ENCODE measurements at places on chromosomes 6 and 20.

GRCh38 chr20:46791722-46792416, 82.4 kb downstream of the SLC2A10 start:
- no peak for DNase-seq

GRCh38 chr20:44642203-44643153, 9.0 kb downstream of the ADA start:
- DNase-seq, result no peak

DNA sequence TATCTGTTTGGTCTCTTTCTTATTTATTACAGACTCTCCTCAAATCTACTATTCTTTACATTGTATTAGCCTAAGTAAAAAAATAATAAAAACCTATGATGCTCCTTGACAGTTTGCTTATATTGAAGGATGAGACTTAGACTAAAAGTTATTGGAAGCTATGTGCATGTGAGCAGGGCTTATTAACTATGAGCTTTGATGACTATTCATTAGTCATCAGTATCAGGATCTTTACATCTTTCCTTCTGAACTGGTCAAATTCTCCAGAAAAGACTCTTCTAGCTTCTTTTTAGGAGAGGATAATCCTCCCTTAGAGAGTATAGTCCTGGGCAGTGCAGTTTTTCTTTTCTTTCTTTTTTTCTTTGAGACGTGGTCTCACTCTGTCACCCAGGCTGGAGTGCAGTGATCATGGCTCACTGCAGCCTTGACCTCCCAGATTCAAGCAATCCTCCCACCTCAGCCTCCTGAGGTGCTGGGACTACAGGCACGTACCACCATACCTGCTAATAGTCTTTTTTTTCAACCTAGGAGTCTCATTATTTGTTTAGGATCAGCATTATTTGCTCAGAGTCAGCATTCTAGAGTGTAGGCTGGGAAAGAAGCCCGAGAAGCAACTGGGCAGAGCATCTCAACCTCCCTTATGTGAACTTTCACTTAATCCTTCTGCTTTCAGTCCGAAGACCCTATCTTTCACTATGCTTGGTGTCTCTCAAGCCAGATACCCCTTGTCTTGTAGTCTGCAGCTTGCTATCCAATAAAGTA, 37.1 kb upstream of the YWHAB start:
- no peak for DNase-seq

GRCh38 chr6:32941214-32941768, 463 bp upstream of the HLA-DMB start:
- no peak for DNase-seq

- DNase-seq, result no peak
Observed at GRCh38 chr6:47221565-47221964, 88.1 kb downstream of the TNFRSF21 start.

- no peak for DNase-seq
Observed at GRCh38 chr20:732727-733126, 35.6 kb downstream of the SLC52A3 start.

GRCh38 chr20:48159145-48160008, 374.1 kb upstream of the SULF2 start:
- no peak for DNase-seq

GRCh38 chr6:28657381-28657768, 131.7 kb downstream of the GPX5 start:
- no peak for DNase-seq

- no peak for DNase-seq
Observed at GRCh38 chr6:75870389-75870788, 121.3 kb downstream of the MYO6 start.

DNA sequence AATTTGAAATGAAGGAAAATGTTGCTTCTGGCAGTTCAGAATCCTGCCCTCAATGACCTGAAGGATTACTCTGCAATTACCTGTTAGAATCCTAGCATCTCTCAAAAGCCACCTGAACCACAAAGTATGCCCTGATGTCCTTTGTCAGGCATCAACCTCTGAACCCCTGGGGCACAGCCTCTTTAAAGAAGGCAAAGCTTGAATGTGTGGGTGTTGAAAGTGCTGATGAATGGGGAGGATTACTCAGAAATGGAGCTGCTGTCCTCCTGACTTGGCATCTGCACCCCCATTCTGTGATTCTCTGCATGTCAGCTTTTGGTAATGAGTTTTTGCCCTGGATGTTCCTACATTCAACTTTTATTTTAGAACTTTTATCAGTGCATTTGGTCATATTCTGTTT, 179.2 kb downstream of the PKHD1 start:
- DNase-seq, result no peak

GRCh38 chr6:147530132-147531060, 21.9 kb downstream of the SAMD5 start:
- no peak for DNase-seq

- DNase-seq, result no peak
Observed at GRCh38 chr6:108130262-108130661, 35.6 kb upstream of the NR2E1 start.

GRCh38 chr6:30678964-30679726, 6.3 kb upstream of the DHX16 start:
- peak; percentile 79 for DNase-seq

- no peak for DNase-seq
Observed at GRCh38 chr6:118768904-118769325, 117.5 kb upstream of the CEP85L start.

DNA sequence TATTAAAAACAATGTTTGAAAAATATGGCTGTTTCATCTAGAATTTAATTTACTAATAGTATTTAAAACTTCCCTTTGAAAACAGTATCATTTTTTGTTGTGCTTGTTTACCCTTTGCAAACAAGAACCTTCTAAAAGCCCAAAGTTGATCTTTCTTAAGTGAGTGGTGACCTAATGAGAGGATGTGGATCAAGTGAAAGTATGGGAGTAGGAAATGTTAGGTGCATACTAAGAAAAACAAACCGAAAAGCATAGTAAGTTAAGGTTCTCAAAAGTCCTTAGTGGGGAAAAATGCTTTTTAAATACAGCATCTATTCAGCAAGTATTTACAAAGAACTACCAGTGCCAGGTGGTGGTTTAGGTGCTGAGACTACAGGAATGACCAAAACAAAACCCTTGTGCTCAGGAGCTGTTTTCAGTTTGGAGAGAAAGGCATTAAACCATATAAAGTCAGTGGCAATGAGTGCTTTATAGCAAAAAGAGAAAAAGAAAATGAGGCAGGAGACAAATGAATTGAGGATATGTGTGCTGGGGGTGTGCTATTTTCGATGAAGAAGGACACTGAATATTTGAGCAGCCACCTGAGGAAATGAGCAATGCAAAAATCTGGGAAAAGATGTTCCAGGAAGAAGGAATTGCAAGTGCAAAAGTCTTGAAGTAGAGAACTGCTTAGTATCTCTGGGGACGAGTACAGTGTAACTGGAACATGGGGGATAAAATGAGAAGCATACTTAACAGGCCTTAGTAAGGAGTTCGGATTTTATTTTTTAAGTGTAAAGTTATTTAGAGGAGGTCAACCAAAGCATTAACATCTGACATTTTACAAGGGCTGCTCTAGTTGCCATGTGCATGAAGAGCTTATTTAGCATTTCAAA, 24.0 kb downstream of the RNF146 start:
- no peak for DNase-seq

DNA sequence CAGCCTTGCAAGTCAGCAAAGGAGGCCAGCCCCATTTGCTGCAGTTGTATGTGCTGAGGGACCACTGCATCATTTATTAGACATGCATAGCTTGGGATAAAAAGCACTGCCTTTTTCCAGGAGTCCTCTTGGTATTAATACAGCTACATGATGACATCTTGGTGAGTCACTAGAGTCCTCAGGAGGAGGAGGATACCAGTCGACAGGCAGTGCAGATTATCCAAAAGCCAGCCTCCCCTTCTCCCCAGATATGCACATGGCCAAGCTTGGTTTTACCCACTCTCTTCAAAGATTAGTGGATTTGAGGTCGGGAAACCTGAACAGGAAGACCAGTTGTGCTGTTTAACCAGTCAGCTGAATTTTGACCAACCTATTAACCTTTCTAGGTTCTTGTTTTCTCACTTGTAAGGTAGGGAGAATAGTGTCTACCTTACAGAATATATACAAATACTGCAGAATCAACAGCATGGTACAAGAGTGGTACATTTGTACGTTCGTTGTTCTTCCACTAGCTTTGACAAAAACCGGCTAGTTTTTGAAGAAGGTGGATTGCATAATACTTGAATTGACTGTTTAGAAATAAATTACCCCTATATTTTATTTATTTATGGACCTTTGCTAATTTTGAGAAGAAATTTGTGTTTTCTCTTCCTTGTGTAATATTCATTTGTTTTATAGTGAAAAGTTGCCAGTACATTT, 31.9 kb downstream of the VAPB start:
- no peak for DNase-seq

DNA sequence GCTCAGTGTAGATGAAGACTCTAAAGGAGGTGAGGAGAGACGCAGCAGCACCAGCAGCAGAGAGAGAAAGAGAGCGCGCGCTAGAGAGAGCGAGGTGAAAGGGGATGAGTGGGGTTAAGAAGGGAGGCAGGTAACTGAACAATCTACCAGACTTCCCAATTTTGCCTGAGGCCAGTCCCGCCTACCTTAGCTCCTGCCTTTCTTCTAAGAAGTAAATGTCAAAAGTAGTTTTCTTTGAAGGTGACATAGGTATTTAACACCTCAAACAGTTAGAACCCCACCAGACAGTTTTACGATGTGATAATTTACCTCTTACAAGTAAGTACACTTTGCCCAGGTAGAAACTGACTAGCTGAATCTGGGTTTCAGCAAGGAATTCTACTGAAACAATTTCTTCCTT, 132.0 kb upstream of the EEF1E1 start:
- no peak for DNase-seq

GRCh38 chr6:47103931-47104330, 61.8 kb upstream of the ADGRF1 start:
- no peak for DNase-seq

- DNase-seq, result no peak
Observed at GRCh38 chr6:84424956-84425355, 197.5 kb upstream of the CEP162 start.

- DNase-seq, result peak; percentile 20
Observed at GRCh38 chr6:447381-448165, 56.0 kb downstream of the IRF4 start.

- DNase-seq, result no peak
Observed at GRCh38 chr6:64985726-64986125, 721.3 kb downstream of the EYS start.

GRCh38 chr6:167470836-167471547, 146.1 kb downstream of the TTLL2 start:
- no peak for DNase-seq

DNA sequence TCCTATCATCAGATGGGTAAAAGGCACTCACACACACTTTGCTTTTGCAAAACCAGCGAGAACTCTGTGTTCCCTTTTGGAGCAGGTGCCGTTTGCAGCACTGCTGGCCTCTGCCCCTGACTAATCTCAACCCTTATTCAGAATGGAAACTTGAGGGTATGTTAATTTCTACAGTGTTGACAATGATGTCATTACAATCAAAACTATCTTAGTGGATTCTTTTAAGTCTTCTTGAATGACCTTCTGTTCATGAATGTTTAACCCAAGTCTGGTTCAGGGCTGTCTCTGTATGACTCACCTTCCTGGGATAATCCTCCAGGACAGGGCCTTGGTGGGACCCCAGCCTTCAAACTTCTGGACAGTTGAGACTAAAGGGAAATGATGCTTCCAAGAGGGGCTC, 197.9 kb downstream of the CDH4 start:
- DNase-seq, result no peak

- DNase-seq, result no peak
Observed at GRCh38 chr6:108633436-108633835, 72.7 kb downstream of the FOXO3 start.

GRCh38 chr20:19453410-19453809, 241.0 kb downstream of the SLC24A3 start:
- DNase-seq, result no peak

GRCh38 chr20:58264271-58264670, 35.8 kb upstream of the ANKRD60 start:
- DNase-seq, result no peak

DNA sequence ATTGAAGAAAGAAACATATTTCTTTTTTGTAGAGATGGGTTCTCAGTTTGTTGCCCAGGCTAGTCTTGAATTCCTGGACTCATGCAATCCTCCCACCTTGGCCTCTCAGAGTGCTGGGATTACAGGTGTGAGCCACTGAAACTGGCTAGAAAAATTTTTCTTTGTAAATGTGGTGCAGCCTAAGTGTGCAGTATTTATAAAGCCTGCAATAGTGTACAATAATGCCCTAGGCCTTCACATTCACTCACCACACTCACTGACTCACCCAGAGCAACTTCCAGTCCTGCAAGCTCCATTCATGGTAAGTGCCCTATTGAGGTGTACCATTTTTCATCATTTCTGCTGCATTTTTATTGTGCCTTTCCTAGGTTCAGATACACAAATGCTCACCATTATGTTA, 31.4 kb downstream of the NHSL1 start:
- no peak for DNase-seq

- DNase-seq, result no peak
Observed at GRCh38 chr6:131655387-131655786, 18.3 kb downstream of the ENPP3 start.

GRCh38 chr6:138522611-138523010, 23.3 kb upstream of the NHSL1 start:
- DNase-seq, result no peak

DNA sequence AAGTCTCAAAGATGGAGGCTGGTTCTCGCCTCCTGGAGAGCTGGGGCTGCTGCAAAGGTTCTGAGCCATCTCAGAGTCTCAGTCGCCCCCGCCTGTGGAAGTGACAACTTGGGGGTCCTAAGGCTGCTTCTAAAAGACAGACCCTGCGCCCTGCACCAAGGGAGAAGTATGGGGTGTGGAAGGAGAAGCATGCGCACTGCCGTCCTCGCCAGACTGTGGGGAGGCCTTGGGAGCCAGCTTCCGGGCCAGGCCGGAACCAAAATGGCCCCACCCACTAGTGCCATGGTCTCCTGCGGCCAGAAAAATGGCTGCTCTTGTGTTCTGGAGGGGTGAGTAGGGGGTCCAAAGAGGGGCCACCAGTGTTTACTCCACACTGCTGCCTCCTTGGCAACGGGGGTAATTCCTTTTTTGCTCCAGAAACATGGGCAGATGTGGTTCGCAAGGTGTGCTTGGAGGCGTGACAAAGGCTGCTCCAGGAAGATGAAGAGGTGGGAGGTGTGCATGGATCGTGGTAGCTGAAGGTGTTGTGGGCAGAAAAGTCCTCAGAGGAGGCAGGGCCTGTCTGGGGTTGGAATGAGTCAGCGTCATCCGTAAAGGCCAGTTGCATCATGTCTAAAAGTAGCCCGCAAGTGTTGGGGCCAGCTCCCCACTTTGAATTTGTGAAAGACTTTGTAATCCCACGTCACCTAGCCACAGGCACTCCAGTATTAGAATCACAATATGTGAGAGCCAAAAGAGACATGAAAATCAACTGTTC, 329.8 kb upstream of the SOX4 start:
- no peak for DNase-seq

DNA sequence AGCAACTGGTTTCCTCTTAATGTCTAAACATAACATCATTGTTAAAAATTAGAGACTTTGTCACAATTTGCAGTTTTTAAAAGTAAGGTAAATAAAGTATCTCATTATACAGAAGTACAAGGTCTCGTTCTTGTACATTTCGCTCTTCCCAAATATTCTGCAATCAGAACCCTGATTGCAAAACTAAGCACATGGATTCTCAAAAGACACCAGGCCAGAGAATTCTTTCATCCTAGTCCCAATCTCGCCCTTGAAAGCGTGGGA, 355 bp upstream of the AKAP7 start:
- no peak for DNase-seq

- DNase-seq, result no peak
Observed at GRCh38 chr6:33683576-33684427, 27.7 kb downstream of the UQCC2 start.

- no peak for DNase-seq
Observed at GRCh38 chr6:45420909-45421708, 43.4 kb upstream of the SUPT3H start.

All from activated CD8-positive, alpha-beta memory T cell treated with anti-CD3 and anti-CD28 coated beads for 4 hours (primary cell).